ENCODE measurements at places on chromosomes 16 and 17.

GRCh38 chr17:4850246-4850645, 17.1 kb downstream of the MINK1 start:
- DNase-seq, result no peak

DNA sequence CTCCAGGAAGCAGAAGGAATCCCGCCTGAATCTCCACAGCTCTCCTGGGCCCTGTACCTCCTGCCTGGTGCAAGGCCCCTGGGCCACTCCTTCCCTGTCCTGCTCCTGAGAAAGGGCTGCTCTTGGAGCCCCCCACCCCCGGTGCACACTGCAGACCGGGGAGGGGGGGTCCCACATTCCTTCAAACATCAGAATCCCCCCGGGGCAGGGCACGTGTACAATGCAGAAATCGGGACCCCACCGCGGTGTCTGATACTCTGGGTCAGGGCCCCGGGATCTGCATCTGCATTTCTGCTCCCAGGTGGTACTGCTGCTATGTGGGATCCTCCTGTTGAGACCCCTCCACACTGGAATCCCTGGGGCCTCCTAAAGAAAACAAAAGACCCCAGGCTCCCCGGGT, 99.5 kb upstream of the GSE1 start:
- no peak for DNase-seq

DNA sequence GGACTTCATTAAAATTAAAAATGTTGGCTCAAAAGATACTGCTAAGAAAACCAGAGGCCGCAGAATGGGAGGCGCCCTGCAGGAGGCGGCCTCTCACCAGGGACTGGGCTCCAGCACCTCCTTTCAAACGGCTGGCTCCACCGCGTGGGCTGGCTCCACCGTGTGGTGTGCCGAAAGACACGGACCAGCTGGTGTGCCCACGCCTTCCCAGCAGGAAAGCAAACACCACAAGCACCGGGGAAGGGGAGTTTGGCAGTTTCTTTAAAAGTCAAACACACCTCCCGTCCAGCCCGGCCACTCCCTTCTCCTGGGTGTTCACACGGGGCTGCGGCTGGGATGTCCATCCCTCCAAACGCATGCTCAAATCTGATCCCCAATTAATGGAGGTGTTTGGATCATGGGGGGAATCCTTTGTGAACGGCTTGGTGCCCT, 13.9 kb downstream of the HAGH start:
- DNase-seq, result no peak

GRCh38 chr16:3045758-3046640, at the start of gene MMP25:
MMP25 (plus strand) TSS chr16:3046561; CDS start chr16:3046918, 357 bp downstream.
- DNase-seq, result no peak

DNA sequence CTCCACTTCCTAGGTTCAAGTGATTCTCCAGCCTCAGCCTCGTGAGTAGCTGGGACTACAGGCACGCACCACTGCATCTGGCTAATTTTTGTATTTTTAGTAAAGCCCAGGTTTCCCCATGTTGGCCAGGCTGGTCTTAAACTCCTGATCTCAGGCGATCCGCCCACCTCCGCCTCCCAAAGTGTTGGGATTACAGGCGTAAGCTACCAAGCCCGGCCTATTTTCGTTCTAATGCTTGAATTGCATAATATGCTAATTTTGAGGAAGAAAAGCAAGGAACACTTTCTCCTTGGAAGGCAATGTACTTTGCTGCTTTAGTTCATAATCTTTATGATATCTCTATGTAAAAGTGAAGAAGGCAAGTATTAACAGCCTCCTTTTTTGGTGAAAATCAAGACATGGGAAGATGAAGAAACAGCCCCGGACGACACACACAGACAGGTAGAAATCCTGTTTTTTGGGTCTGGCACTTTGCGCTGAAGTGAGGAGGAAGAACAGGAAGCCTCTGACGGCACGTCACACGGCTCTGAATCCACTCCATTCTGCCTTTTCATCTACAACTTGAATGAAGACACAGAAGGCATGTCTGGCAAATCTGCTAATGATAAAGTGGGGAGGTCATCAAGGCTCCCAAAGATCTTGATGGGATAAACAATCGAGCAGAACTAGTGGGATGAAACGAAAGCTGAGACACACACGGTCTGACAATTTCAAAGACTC, 24.9 kb downstream of the VPS53 start:
- DNase-seq, result no peak

DNA sequence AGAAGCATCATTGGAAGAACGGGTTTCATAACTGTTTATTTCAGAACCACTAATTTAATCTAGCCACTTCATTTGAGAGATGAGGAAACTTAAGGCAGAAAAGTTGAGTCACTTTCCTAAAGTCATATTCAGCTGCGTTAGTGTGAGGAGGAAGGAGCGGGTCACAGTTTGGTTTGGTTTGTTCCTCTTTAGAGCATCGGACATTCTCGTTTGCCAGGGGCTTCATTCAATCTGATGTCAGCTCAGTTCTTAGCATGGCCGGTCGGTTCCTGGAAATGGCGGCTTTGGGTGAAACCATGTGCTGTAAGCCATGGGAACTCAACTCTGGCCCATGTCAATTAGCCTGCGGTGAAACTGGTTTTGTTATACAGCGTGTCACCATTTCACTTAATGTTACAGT, 186.5 kb downstream of the LGALS9B start:
- DNase-seq, result no peak

DNA sequence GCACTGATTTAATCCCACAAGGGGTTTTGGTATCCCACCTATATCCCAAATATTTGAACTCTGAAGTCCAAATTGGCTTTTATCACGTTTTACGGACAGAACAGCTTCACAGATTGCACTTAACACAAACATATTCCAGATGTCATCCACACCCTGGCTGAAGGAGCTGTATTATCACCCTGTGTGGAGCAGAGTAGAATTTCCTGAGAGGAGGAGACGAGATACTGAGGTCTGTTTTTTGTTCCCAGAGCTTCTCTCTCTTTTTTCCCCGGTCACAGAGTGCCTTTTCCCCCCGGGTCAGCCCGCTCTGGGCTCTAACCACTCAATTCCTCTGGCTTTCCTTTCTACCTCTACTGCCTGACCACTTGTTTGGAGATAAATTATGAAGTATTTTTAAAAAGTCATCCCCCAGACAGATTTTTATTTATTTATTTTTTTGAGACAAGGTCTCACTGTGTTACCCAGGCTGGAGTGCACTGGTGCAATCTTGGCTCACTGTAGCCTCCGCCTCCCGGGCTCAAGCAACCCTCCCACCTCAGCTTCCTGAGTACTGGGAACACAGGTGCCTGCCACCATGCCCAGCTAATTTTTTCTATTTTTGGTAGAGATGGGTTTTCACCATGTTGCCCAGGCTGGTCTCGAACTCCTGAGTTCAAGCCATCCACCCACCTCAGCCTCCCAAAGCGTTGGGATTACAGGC, 30.7 kb downstream of the DNAH2 start:
- no peak for DNase-seq

DNA sequence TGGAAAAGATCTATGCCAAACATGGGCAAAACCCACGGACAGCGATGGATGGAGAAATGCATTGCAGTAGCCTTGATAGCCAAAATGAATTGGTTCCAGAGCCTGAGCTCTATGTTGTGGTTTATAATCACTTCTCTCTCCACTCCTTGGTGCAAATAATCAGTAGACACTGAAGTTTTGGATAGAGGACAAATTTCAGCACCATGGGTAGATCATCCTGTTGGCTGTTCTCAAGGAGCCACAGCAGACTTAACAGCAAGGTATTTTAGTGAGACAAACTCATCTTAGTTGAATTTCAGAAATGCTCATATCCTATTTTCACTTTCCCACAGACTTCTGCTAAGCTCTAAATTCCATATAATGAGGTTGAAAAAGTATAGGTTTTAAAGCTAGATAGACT, 88.3 kb upstream of the CCL1 start:
- DNase-seq, result no peak
